ENCODE measurements at places on chromosomes 3 and 15. TPM values are rescaled to one million over a fixed set of nuclear protein-coding genes. Genes with fewer than 3 reads are reported as not detected.

DNA sequence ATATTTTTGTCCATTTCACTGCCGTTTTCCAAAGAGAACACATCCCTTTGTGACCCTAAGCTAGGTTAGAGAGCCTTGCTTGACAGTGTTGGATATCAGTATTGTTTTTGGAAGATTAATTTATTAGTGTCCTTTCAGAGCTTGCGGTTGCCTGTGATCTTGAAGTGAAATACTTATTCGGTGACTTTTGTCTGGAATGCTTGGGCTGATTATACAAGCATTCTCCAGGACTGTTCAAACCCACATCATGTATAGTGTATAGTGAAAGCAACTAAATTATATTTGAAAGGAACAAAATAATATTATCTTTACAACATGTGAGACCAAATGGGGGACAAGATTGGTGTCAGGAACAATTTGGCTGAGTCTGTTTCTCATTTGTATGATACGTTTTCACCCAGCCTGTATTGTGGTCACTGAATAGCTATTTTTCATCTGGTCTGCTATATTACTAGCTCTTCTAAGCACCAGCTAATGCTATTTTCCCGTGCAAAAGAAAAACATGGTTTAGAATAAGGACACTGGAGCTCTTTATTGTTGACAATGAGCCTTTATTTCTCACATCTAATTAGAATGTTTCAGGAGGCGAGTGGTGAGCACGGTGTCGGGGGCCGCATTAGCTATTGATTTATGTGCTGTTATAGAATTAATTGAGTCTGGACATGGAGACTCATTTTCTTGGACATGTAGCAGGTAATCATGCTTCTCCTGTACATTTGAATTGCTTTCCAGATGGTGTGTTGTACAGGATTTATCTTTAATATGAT lies 158.1 kb downstream of the APBA2 start:
- ATAC-seq: no peak
- no peak overlapping the region for H3K4me3 ChIP-seq
- no peaks in the 10 kb centered on the region for H3K4me1 ChIP-seq

- no peaks in the 10 kb centered on the region for H3K36me3 ChIP-seq
- H3K4me1 ChIP-seq: no peaks in the 10 kb centered on the region
- no peak for ATAC-seq
- peaks cover 5% of the 10 kb centered on the region for H3K27me3 ChIP-seq
These were observed 225.7 kb downstream of the MEX3B start for GRCh38 chr15:81819924-81820635.

GRCh38 chr3:45684327-45684892 lies 4.8 kb upstream of the SACM1L start:
- H3K4me1 ChIP-seq: no peaks in the 10 kb centered on the region
- no peaks in the 10 kb centered on the region for H3K27me3 ChIP-seq
- H3K36me3 ChIP-seq: no peaks in the 10 kb centered on the region
- H3K27ac ChIP-seq: no peak overlapping the region
- no peak for ATAC-seq

NRROS gene
- 14.2 TPM for total RNA-seq

LSMEM2 gene
- not detected for total RNA-seq

GRCh38 chr15:69871511-69872134 lies 226.1 kb downstream of the TLE3 start:
- no peaks in the 10 kb centered on the region for H3K36me3 ChIP-seq
- no peak for ATAC-seq
- H3K27me3 ChIP-seq: peaks cover 6% of the 10 kb centered on the region
- no peak overlapping the region for H3K27ac ChIP-seq

DOCK3 gene
- 9.5 TPM for total RNA-seq

DNA sequence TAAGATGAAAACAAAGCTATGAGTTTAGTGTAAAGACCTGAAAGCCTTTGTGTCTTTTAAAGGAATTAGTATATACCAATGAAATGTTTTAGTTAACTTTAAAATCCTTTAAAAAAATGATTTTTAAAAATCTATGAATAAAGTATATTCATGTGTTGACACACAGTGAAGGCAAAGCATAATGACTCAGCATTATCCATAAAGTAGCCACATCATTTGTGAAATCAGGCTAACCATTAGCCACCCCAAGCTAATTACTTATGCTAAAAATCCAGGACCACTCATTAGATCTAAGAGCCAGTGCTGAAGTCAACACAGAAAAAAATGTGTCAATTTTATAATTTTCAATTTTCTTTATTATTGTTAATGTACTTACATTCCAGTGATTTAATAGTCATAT lies 310.2 kb downstream of the TBC1D5 start:
- H3K36me3 ChIP-seq: no peaks in the 10 kb centered on the region
- H3K4me3 ChIP-seq: no peak overlapping the region
- H3K27me3 ChIP-seq: no peaks in the 10 kb centered on the region
- no peak for ATAC-seq
- no peak overlapping the region for H3K27ac ChIP-seq

SAMD7 gene
- not detected for total RNA-seq

CNTN6 gene
- total RNA-seq: 0.16 TPM

DNA sequence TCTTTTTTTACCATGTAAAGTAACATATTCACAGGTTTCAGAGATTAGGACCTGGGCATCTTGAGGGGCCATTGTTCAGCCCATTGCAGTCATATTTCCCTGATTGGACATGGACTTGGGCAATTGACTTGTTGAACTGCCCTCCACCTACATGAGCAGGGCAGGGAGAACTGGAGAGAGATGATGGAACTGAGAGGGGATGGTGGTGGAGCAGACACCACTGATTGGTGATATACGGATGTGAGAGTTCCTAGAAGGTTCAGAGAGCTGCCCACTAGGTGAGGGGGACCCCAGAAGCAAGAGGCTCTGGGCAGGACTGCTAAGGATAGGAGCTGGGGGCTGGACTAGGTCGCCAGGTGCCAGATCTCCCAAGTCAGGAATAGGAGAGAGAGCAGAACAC lies 37.8 kb upstream of the SIAH2 start:
- ATAC-seq: no peak
- H3K4me3 ChIP-seq: no peak overlapping the region
- H3K4me1 ChIP-seq: no peaks in the 10 kb centered on the region
- H3K36me3 ChIP-seq: no peaks in the 10 kb centered on the region

ATP8B4 gene
- total RNA-seq: 9.8 TPM

Data from gastroesophageal sphincter (tissue), 4 donors.